ENCODE measurements at places on chromosomes 1 and 21.
A peak's percentile ranks its signal among the peaks of the same experiment; 100 is the strongest.

DNA sequence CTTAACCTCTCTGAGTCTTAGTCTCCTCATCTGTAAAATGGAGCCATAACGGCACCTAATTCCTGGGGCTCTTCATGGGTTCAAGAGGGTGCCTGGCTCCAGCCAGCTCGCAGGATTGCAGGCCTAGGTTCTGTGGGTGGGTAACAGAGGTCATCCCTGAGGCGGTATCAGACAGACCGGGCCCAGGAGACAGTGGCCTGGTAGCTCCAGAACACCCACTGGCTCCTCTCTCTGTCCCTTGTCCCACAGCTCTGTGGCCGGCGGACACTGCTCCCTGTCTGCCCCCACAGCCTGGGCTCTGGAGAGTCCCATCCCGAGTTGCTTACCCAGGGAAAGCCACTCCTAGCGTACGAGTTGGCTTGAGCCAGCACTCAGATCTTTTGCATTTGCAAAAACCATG is 150.3 kb downstream of the PEX14 start:
- DNase-seq: no peak

- peak; percentile 44 for DNase-seq
Observed at GRCh38 chr1:233294913-233295236, 650 bp downstream of the PCNX2 start.

GRCh38 chr1:101389547-101389929 is 152.7 kb downstream of the S1PR1 start:
- DNase-seq: no peak

- no peak for DNase-seq
Observed at GRCh38 chr1:6505367-6506209, 14.1 kb upstream of the PLEKHG5 start.

Measured in HFF-Myc (cell line).